ENCODE measurements at places on chromosomes 3 and 15.

- DNase-seq: no peak
These were observed 248.8 kb upstream of the TPM1 start for GRCh38 chr15:62793752-62794144.

GRCh38 chr15:82646250-82647044, 716 bp downstream of the CPEB1 start:
- no peak for DNase-seq

DNA sequence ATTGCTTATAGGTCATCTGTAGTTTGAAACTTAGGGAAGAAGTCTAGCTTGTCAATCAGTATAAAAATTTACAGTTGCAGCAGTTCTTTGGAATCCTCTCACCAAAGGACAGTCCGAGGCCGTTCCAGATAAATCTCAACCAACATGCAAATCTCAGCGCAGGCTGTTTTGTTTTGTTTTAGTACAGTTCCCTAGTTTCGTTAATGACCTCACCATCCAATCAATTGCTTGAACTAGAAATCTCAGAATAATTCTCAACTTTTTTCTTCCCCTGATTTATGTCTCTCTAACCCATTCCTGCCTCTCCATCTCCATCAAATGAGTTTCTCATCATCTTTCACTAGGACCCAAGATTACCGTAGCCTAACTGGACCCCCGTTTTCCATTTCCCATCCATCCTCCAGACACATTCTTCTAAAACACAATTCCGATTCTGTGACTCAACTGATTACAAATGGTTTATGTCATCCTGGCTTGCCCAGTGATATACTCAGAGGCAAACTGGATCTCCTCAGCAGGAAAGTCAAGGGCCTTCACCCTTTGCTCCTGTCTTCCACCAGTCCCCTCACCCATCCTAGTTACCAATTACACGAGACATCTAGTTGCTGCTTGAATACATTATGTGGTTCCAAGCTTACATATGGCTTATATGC, 1.3 kb downstream of the SMCO1 start:
- no peak for DNase-seq

DNA sequence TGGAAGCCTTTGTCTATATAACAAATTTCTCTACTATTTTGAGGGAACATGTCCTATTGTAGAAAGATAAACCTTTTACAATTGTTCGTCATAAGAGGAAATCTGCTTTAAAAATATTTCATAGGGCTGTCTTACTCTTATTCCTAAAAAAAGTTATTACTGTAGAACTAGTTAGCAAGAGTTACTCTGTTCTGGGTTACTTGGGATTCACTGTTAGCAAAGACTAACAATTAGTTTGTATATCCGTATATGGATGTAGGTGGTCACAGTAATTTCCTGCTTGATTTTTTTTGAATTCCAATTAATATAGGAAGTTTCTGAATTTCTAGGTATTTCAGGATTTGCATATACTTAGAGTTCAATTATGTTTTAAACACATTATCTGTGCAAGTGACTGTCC, 413.5 kb downstream of the RBMS3 start:
- DNase-seq: no peak

DNA sequence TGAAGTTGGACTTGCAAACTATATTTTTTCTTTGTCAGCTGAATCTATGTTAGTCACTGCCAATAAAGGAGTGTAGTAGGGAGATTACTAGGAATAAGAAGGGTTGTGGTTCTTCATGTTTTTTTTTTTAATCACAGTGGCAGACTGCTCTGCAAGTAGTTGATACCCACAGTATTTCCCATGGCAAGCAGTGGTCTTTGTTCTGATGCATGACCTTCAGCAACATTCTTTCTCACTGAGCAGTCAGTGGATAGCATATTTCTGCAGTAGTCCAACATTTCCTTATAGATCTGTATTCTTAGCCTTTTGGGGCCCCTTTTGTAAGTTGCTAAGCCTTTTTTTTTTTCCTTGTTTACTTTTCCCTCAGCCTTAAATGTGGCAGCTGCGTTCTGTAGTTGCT, 151.1 kb downstream of the DOCK3 start:
- no peak for DNase-seq

DNA sequence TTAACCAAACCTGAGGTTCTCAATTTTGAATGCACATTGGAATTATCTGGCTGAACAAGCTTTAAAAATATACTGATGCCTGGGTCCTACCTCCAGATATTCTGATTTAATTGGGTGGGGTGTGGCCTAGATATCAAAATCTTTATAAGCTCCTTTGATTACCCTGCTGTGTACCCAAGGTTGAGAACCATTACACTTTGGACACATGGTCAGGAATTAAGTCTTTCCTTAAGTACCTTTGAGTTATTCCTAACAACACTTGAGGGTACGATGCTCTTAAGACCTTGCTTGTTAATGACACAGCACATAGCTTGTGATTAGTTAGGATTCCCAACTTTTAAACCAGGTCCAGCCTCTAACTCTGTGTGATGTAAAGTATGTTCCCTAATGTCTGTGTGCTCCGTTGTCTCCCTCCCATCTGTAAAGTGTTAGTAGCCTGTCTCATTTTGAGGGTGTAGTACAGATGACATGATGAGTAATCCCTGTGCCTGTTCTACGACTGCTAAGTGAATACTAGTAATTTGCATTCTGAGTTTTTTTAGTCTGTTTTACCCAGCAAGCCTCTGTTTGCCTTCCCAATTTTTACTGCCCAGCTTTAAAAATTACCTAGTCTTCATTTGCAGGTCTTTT, 154.9 kb downstream of the KLHL25 start:
- DNase-seq: no peak

DNA sequence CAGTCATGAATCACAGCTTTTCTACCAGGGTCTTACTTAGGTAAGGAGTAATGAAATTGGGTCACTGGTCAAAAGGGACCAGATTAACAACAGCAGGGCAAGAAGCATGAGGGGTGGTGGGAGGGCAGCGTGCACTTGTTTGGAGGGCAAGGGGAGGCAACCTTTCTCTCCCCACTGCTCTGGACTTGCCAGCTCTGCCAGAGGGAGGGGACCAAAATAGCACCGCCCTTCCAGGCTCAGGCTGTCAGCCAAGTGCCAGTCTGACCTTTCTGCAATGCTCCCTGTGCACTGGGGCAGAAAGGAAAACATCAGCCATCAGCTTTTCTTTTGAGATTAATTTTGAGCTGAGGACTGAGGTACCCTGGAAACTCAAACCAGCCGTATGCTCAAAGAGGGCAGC, 4.5 kb upstream of the ULK3 start:
- DNase-seq: no peak

DNA sequence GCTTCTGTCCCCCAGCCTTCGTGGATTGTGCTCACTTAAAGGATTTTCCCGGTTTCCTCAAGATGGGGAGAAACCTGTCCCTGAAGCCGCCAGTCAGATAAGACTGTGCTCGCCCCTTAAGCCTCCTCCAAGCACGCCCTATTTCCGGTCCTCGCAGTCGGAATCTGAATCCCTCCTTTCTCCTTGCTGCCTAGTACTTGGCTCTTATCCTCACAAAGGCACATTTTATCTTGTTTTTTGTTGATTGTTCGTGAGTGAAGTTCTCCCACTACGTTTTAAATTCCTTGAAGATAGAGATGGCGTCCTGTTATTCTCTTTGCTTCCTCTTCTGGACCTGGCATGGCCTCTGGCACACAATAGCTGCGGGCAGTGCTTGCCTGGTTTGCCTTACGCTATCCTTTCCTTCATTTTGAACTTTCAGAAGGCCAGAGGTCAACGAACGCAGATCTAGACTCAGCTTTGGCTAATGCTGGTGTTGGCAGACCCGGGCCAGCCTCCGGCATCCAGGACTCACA, 1.7 kb downstream of the CLDN11 start:
- DNase-seq: no peak

- DNase-seq: no peak
These were observed 2.2 kb downstream of the RBP1 start for GRCh38 chr3:139537361-139537760.

DNA sequence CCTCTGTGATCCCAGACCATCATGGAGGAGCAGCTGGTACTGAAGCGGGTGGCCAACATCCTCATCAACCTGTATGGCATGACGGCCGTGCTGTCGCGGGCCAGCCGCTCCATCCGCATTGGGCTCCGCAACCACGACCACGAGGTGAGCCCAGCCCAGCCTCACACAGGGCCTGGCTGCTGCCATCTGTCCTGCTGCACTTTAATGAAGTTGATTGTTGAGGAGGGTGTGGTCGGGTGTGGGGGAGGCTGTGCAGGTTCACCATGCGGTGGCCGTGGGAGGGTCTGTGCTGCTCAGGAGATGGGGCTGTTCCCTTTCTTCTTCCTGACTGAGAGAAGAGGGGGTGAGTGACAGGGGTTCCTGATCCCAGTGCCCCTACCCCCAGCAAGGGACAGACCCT, 30.6 kb downstream of the ACAD9 start:
- DNase-seq: no peak

DNA sequence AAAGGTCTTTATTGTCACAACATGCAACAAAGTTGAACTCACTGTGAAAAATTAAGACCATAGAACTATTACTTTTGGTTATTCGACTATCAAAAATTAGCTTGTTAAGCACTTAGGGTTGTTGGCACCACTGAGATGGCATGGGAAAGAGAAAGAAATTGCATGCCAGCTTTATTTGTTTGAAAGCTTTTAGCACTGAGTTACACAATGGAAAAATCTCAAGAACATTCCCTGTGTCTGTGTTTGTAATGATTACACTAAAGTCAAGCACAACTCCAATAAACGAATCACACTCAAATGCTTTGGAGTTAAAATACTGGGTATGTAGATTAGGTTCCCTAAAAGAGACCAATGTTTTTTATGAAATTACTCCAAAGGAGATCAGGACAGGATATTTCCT, 158.6 kb upstream of the COL8A1 start:
- no peak for DNase-seq

DNA sequence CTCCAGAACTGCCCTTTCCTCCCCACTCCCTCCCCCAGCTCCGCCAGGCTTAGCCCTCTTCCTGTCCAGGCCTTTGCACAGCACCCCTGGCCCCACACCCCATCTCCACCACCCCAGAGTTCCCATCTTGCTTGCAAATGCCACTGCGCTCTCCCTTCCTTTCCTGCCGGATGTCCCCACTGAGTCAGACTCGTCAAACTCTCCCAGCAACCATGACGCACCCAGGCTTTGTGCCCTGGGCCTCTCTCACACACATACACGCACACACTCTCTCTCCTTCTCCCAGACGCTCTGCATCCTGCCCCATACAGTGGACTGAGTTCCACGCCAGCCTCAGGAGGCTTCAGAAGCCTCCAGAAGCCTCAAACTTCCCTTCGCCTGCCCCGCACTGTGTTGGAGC, 2.8 kb upstream of the CCDC9B start:
- DNase-seq: no peak
